Mucosa of descending colon (tissue), 3 donors: ENCODE measurements at places on chromosomes 5 and 9. TPM values are rescaled to one million over a fixed set of nuclear protein-coding genes. Genes with fewer than 3 reads are reported as not detected.
A peak's percentile ranks its signal among the peaks of the same experiment; 100 is the strongest.

- no peak for DNase-seq
Observed at GRCh38 chr9:36936498-36936831, 97.6 kb downstream of the PAX5 start.

DNA sequence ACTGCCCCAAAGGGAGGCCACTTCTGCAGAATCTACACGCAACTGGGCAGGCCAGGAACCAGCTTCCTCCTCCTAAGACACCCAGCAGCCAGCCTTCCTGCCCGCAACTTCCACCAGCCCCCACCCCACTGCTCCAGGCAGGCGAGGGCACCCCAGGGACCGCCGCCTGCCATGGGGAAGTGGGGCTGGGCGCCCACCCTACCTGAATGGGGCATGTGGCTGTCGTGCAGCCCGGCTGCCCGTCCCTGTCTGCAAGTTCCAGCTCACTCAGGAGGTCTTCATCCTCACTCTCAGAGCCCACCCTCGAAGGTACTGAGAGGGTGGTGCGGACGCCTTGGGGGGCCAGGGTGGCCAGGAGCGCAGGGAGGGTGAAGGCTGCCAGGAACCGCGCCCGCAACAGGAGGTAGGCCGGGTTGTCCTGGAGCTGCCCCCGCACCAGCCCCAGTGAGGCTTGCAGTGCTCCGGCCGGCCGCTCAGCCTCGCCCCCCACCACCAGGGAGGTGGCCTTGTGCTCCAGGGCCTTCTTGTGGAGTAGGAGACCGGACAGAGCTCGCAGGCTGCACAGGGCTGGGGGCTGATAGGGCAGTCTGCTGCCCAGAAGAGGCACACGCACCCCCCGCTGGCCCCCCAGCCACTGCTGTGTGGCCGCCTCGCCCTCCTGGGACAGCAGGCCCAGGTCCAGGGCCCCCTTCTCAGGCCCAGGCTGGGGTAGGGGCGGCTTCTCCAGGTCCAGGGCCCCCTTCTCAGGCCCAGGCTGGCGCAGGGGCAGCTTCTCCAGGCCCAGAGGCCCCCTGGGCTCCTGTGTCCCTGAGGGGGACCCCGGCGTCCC is 4.1 kb upstream of the CARD9 start:
- no peak for DNase-seq

Gene SV2C
- 1.2 TPM for total RNA-seq

GRCh38 chr9:126032135-126032534 is 285.0 kb downstream of the PBX3 start:
- DNase-seq, result no peak

DNA sequence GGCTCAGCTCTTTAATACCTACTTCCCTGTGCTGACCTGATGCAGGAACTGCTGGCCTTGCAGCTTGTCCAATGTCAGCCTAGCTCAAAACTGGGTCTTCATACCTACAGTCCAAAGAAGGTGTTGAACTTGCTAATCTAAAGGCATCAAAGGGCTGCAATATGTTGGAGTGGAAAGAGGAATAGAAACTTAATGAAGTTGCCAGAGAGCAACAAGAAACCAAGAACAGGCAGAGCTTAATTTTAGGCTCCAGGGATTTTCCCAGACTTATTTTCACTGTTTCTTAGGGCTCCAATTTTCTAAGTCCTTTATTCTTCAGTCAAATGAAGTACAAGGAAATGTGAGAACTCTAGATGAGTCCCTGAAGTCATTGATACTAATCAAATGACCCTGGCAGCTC is 17.6 kb upstream of the ERCC6L2 start:
- no peak for DNase-seq

GRCh38 chr5:54517512-54518145 is at the start of gene SNX18:
SNX18 (plus strand) TSS chr5:54517759; CDS start chr5:54517953, 194 bp downstream.
- peak; percentile 94 for DNase-seq

DNA sequence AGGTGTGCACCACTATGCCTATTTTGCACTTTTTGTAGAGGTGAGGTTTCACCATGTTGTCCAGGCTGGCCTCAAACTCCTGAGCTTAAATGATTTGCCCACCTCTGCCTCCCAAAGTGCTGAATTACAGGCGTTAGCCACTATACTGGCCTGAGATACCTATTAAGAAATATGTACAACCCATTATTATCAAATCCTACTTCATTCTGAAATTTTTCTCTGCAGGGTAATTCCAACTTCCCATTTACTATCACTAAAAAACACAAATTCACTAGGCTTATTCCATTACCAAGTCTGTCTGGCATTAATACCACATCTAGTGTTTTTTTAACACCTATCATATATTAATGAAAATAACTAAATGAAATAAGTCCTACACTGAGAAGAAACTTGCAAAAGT is 18.2 kb downstream of the PPP2CA start:
- no peak for DNase-seq

GRCh38 chr5:67205981-67206380 is 9.4 kb upstream of the CD180 start:
- no peak for DNase-seq

DNA sequence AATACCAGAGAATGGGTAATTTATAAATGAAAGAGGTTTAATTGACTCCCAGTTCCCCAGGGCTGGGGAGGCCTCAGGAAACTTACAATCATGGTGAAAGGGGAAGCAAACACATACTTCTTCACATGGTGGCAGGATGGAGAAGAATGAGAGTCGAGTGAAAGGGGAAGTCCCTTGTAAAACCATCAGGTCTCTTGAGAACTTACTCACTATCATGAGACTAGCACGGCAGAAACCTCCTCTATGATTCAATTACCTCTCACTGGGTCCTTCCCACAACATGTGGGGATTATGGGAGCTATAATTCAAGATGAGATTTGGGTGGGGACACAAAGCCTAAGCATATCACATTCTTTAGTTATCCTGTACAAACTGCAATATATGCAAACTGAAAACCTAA is 609.4 kb downstream of the MTRR start:
- no peak for DNase-seq

GRCh38 chr5:6780802-6781391 is 67.7 kb downstream of the TENT4A start:
- no peak for DNase-seq

DNA sequence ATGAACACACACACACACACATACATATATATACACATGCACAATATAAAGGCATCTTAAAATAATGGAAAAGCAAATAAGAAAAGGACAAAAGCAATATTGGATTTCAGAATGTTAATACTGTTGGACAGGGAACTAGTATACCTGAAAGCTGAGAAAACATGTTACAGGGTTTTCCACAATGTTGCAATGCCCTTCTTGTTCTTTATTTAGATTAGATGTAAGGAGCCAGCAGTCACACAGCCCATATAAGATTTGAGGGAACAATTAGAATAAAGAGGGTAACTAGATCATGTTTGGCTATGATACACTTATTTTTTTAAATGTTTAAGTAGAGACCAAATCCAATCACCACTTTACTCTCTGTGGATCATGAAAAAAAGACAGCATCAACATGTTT is 61.7 kb downstream of the SH3TC2 start:
- DNase-seq, result no peak
